Stomach (tissue), 19 donors: ENCODE measurements at places on chromosomes 5 and 9. TPM values are rescaled to one million over a fixed set of nuclear protein-coding genes. Genes with fewer than 3 reads are reported as not detected.

- DNase-seq = no peak
Observed at GRCh38 chr9:7328453-7328852, 471.1 kb downstream of the DMAC1 start.

SLC4A9 gene
- polyA plus RNA-seq = not detected

COL15A1 gene
- 10.7 TPM for polyA plus RNA-seq

CCDC171 gene
- polyA plus RNA-seq = 1.2 TPM

- peak; percentile 78 for DNase-seq
Observed at GRCh38 chr5:178940569-178941360, at the start of gene ZNF454. TSS of gene ZNF454 (plus strand) at chr5:178941198. CDS start at chr5:178942792, 1,594 bp downstream.

GRCh38 chr5:10647640-10648039 lies 83.8 kb downstream of the ANKRD33B start:
- DNase-seq = peak; percentile 14

GPBP1 gene
- polyA plus RNA-seq = 44.0 TPM

DNA sequence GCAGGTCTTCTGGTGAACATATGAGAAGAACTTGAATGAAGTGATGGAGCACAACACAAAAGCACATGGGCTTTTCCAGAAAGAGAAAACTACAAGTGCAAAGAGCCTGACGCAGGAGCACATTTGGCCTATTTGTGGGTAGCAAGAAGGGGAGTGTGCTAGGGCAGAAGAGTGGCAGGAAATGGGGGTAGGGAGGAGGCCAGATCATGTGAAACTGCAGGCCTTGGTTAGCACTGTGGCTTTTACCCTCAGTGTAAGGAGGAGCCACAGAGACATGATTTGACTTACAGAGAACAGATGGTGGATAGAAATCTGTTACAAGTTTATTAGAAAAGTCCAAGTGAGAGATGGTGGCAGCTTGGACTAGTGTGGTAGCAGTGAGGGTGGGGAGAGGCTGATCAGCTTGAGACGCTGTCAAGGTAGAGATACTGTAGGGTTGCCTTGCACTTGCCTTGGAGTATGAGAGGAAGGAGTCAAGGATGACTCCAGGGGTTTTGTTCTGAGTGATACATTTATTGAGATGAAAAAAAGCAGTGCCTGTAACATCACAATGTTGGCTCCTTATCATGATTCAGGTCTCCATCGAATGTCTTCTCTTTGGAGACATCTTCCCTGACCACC lies 126.7 kb downstream of the PPP2R2B start:
- DNase-seq = peak; percentile 54

GRCh38 chr5:153209016-153209415 lies 281.5 kb upstream of the GRIA1 start:
- no peak for DNase-seq

DNA sequence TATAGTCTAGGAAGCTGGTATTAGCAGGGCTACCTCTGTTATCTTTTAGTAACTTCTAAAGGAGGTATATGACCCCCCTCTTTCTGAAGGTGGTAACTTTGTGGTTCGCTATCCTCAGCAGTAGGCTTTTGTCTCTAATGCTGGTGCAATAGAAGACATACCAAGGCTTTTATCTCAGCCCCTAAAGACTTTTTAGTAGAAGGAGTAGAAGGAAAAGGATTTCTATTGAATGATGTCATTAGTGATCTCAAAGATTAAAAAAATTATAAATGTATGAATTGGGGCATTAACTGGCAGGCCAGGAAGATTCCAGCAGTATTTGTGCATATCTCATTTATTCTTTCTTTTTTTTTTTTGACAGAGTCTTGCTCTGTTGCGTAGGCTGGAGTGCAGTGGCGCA lies 78.2 kb downstream of the RAI14 start:
- DNase-seq = no peak

- DNase-seq = no peak
Observed at GRCh38 chr5:54098267-54098666, 212.1 kb downstream of the ARL15 start.

GRCh38 chr9:36566813-36567221 lies 5.9 kb upstream of the MELK start:
- no peak for DNase-seq

DNA sequence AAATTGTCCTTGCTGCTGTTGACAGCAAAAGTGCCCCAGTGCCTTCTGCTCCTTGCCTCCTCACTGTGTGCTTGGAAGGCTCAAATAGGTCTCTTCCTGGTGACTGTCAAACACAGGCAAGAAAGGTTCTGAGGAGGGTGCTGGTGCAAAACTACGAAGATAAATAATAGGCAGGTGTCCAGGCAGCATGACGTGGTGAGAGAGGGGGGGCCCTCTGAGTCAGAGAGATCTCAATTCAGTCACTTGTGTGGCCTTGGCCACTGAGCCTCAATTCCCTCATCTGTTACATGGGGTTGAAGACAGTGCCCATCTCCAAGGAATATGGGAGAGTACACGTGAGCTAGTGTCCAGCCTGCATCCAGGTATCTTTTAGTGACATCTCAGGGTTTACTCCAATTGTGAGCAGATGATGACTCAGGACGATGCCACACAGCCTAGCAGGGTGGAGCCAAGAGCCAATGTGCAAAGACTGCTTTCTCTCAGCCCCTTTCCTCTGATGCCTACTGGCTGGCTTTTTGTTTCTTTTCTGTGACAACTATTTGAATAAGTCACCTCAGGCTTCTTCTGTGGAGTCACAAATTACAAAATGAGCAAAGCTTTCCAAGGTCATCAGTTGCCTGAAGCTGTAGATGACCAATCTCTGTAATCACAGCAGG lies 29.7 kb upstream of the SMIM32 start:
- no peak for DNase-seq

- no peak for DNase-seq
Observed at GRCh38 chr5:90868799-90869198, 310.2 kb downstream of the ADGRV1 start.

- no peak for DNase-seq
Observed at GRCh38 chr9:101673642-101674041, 64.8 kb downstream of the GRIN3A start.

DNA sequence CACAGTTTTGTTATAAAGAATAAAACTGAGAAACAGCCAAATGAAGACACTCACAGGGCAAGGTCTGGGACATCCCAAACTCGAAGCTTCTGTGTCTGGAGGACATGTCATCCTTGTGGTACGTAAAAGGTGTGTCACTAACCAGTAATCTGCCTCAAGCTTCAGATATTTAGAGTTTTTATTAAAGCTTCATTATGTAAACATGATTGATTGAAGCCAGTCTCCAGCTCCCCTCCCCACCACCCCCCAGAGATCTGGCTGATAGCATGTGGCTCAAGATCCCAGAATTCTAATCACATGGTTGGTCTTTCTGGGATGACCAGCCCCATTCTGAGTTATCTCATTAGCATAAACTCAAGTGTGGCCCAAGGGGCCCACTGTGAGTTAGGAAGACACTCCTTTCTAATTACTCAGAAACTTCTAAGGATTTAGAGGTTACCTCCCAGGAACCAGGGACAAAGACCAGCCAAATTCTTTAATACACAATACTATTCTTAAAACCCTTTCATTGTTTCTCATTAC lies 31.4 kb upstream of the ERAP1 start:
- DNase-seq = no peak

DNA sequence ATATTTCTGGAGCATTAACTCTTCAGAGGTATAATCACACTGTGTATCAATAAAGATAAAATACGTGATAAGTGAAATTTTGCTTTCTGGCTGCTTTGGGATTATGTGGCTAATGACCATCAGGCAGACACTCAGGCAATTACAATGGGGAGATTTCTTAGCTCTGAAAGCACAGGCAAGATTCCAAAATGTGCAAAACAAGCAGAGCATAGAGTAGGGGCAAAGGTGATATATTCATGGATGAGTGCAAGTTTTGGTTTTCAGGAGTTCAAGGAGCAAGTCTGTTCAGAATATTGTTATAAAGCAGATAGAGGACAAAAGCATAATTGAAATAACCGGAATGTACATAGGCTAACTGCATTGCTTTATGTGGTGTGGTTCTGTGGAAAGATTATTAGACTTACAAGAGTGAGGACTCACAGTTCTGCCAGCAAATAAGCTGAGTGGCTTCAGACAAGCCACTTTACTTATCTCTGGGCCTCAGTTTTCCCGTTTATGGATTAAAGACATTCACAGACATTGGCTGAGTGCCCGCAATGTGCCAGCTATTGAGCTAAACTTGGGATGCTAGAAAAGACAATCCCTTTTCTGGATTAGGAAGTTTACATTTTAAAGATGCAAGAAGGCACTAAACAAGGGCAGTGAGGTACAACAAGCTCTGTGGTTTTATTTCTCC lies 945.6 kb upstream of the ARRDC3 start:
- no peak for DNase-seq

DNA sequence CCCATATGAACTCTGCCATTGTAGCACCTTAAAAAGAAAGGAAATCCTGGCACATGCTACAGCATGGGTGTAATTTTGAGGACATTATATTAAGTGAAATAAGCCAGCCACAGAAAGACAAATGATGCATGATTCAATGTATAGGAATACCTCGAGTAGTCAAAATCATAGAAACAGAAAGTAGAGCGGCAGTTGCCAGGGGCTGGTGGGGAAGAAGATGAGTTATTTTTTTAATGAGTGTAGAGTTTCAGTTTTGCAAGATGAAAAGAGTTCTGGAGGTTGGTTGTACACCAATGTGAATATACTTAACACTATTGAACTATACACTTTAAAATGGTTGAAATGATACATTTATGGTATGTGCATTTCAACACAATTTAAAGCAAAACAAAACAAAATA lies 133.0 kb downstream of the ZDHHC21 start:
- no peak for DNase-seq

DNA sequence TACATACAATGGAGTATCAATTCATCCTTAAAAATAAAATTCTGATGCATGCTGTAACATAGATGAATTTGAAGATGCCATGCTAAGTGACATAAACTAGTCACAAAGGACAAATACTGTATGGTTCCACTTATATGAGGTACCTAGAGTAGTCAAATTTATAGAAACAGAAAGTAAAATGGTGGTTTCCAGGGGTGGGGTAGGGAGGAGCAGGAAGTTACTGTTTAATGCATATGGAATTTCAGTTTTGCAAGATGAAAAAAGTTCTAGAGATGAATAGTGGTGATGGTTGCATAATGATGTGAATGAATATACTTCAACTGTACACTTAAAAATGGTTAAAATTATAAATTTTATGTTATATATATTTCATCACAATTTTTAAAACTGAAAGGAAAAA lies 57.3 kb upstream of the FNIP1 start:
- no peak for DNase-seq

GRCh38 chr5:168227973-168228615 lies 63.4 kb upstream of the WWC1 start:
- no peak for DNase-seq

PTGDS gene
- polyA plus RNA-seq = 37.3 TPM
